ENCODE measurements at places on chromosomes 2 and 18.

DNA sequence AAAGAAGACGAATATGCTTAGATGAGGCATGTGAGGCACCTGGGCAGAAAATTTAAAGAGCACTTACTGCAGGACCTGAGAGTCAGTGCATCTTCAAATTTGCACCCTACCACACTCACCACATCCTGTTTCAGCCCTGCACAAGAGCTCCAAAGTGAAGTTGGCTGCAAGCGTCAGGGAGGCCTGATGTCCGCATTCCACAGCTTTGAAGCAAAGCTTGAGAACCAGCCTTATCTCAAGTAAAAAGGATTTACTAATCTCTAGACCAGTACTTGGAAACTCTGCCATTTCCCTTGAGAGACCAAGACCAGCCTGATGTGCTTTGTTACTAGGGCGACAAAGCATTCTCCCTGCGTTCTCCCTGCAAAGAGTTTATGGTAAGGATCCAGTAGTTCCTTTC, 3.4 kb upstream of the ASNSD1 start:
- DNase-seq: no peak

- no peak for DNase-seq
Observed at GRCh38 chr2:33512112-33512511, 35.7 kb downstream of the RASGRP3 start.

DNA sequence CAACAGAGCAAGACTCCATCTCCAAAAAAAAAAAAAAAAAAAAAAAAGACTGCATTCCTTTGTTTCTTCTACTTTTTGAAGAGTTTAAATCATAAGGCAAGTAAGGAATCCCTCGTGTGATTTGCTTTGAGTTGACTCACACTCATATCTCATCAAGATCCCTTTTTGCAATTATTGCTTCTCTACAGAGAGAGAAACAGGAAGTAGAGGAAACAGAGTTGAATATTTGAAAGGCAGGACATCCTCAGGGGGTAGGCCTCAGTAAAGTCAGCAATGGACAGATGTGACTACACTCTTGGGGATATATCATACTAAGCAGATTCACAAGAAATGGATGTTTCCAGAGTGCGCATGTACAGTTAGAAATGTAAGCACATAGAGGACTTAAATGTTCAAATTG, 11.2 kb upstream of the EFR3B start:
- peak; percentile 25 for DNase-seq

- no peak for DNase-seq
Observed at GRCh38 chr2:62550461-62550860, 44.5 kb upstream of the TMEM17 start.

DNA sequence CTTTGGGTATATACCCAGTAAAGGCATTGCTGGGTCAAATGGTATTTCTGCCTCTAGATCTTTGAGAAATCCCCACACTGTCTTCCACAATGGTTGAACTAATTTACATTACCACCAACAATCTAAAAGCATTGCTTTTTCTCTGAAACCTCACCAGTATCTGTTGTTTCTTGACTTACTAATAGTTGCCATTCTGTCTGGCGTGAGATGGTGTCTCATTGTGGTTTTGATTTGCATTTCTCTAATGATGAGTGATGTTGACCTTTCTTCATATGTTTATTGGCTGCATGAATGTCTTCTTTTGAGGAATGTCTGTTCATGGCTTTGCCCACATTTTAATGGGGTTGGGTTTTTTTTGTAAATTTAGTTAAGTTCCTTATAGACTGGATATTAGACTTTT, 382.6 kb upstream of the ZNF804A start:
- DNase-seq: no peak

- no peak for DNase-seq
Observed at GRCh38 chr18:62728254-62728653, 12.9 kb downstream of the PHLPP1 start.

DNA sequence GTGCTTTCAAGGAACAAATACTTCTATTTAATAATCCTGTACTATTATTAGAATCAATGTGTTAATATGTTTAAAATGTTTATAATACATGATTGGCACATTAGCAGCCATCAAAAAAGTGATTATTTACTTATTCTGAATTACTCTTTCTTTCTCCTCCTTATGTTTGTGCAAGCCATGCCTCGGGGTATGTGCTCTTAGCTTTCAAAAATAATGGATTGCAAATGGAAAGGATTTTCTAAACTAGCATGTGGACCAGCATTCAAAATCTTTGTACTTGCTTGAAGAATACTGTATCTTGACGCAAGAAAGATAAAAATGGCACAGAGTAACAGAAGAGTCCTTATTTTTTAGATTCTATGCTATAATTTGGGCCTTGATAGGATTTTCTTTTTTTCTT, 156.5 kb downstream of the CDH7 start:
- DNase-seq: no peak

DNA sequence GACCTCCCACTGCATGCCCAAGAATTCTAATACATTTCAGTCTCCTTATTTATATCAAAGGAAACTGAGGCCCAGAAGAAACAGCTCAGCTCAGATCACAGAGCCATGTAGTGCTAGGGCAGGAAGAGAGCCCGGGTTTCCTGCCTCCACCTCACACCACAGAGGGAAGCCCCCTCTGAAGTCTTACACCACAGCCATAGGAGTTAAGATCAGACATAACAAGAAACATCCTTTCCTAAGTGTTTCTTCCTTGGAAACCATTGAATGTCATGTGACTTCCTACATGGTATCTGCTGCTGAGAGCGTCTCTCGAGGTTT, 102.1 kb downstream of the MTCL1 start:
- no peak for DNase-seq

DNA sequence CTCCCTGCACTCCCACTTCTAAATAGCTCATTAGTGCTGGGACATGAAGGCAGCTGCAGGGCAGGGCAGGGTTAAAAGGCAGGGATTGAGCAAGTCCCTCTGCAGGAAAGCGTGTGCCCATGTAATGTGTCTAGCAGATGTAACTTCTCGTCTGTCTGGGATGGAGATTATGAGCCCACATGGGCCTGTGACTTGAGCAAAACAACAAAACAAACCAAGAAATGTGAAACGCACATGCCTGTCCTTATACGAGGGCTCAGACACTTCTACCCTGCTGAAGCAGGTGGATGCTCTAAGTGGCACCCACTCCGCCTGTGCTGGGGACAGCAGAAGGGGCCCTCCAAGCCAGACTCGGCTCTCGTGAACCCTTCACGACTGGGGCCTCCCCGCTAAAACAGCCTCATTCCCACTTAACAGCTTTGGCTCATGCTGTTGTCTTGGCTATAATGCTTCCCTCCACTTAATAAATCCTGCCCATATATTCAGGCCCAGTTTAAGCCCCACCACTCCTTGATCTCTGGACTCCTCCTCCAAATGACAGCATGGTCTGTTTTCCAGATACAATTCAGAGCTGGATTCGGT, 40.9 kb downstream of the TMEM247 start:
- no peak for DNase-seq

- DNase-seq: no peak
Observed at GRCh38 chr18:65326805-65327204, 424.0 kb upstream of the CDH7 start.

DNA sequence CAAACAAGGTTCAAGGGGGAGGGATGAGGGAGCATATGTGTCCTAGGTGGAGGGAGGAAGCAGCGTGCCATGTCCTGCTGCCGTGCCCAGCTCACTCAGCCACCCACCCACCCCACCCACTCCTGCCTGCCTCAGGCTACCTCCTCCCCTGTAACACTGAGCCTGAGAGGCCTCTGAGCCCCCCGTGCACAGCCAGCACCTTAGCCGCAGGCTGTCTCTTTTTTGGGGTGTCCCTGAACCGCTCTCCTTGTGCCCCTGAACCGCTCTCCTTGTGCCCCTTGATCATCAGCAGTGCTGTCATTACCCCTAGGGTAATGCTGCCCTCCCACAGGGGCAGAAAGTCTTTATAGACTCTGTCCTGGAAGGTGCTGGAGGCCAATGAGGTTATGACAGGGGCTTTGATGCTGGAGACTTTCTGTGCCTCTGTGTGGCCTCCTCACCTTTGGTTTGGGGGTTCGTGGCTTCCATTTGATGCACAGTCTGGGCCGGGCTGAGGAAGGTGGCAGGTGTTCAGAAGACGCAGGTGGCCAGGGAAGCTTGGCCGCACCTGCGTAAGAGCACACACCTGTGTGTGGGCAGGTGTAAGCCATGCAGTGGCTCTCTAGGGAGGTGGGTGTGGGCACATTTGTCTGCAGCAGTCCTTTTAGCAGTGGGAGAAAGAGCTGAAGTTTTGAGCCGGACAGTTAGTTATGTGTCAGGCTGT, 140.0 kb downstream of the SEPTIN10 start:
- no peak for DNase-seq

DNA sequence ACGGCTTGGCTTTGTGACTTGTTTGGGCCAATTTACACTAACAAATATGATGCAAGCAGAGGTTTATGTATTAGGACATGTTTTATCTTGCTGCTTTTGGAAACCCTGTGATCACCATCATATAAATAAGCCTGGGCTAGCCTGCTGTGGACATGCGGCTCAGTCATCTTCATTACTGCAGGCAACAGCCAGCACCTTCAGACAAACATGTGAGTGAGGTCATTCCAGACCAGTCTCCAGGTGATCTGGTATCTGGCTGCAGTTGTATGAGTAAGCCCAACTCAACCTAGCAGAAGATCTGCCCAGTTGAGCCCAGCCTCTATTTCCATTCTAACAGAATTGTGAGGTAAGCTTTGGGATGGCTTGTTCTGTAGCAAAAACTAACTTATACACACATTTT, 254.6 kb upstream of the ATP5MC3 start:
- DNase-seq: no peak

- DNase-seq: no peak
Observed at GRCh38 chr2:121455446-121455845, 75.2 kb upstream of the RNU4ATAC start.

DNA sequence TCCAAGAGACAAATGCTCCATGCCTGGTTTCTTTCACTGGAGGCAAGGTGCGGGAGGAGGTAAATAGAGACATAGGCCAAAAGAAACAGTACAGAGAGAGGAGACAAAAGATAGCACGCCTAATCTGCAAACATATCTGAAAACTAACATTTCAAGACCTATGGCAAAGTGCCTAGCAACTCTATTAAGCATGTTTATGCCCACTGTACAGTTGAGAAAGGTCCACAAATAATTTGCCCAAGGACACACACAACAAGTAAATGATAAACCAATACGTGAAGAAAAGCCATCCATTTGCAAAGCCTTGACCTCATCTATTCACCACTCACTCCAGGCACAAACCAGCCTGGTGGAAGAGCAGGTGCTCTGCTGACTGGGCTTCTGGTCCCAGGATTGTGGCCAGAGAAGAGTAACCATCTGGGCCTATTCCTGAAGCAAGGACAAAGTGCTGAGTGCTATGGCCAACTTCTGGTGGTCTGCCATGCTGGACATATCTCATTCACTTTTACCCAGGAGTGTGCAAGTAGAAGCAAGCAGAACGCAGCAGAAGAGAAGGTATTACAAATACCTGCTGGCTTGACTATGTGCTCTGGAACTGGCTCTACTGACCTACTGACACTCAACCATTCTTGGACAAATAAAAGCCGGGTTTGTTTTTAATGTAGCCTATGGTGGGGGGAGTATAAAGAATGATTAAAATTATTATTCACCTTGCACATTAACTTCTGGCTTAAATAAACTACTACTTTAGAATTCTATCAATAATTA, 25.3 kb downstream of the TMEM131 start:
- DNase-seq: no peak

DNA sequence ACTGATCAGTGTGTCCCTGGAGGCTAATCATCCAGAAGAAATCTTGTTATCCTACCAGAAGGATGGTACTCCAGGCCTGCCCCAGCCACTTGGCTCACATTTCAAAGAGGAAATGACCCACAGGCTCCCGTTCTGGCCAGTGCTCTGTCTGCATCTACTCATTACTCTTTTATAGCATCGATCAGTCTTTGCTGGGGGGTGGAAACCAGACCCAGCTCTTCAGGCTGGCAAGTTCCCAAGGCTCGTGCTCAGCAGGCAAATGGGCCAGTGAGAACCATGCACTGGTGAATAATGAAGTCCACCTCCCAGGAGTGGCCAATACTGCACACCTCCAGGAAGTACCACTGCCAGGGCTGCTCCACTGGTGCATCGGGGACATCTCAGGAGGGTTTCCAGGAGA, 38.8 kb downstream of the DNER start:
- DNase-seq: no peak

DNA sequence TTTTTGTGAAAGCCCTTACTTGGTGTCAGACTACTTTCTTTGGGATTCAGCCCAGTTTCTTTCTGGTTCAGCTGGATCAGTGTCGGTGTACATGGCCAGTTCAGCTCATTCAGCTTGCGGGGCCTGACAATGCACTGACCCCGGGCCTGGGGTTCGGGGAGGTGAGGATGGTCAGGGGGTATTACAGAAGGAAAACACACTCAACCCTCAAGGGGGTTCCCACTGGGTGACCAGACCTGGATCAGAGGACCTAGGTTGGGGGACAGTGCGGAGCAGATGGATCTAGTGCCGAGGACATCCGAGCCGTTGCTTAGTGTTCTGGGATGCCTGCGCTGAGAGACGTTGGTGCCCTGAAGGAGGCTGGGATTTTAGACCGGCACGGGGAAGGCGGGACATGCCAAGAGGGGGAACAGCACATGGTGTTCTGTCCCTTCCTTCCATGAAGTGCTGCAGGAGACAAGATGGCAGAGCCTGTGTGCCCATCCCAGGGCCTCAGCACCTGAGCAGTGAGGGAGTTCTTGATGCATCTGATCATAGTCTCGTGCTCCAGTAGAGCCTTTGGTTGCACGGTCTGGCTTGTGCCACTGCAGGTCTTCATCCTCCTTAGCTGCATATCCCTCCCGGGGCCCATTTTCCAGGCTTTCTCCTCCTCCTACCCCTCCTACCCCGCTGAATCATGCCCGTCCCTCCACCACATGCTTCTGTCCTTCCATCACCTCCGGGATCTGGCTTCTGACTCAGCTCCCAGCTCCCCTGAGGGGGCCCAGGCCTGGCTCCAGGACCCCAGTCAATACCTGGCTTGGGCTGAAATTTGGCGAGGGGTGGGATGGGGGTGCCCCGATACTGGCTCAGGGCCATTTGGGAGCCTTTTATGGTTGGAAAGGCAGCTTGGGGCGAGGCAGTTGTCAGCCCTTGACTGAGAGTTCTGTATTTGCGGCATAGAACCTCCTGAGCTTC, 18.0 kb downstream of the SPEG start:
- peak; percentile 85 for DNase-seq

- peak; percentile 20 for DNase-seq
Observed at GRCh38 chr2:176653479-176654443, 384.5 kb downstream of the MTX2 start.

DNA sequence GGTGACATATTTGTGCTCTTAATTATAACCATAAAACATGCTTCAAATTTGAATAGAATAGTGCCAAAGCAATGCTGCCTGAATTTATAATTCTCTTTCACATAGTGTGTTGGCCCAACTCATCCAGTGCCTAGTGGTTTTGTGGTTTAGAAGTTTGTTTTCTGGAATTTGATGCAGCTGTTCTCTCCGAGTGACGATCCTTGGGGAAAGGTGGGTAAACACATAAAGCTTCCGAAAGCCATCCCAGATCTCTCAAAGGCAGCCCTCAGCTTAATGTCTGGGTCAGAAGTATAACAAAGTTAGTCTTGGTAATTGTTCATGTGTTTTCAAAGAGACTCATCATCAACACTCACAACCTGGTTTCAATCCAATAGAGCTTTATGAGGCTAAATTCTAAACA, 235.6 kb upstream of the CDH2 start:
- DNase-seq: no peak

Data from GM04503 (cell line).